ENCODE measurements at places on chromosomes 6 and 20.
A peak's percentile ranks its signal among the peaks of the same experiment; 100 is the strongest.

GRCh38 chr6:36852481-36853147, 13.4 kb upstream of the CPNE5 start:
- no peak for DNase-seq

DNA sequence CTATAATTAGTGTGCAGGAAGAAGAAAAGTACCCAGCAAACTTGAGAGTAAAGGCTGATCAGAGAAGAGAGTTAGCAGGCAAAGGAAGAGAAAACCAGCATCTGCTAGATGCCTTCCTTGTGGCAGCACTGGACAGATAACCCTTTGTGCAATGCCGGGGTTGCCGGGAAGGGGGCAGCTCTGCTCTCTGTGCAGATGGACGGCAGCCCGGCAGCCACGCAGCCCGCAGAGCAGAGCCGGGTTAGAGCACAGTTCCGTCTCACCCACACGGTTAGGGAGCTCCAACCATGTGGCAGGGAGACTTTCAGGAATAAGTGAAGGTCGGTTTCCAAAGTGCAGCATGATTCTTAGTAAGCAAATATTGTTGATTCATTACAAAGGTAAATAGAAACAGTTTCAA, 80.0 kb upstream of the RPS6KA2 start:
- DNase-seq, result peak; percentile 84

- no peak for DNase-seq
Measured at GRCh38 chr6:87700397-87701343, 1.4 kb downstream of the AKIRIN2 start.

GRCh38 chr20:23371496-23371895, 9.5 kb downstream of the GZF1 start:
- no peak for DNase-seq

DNA sequence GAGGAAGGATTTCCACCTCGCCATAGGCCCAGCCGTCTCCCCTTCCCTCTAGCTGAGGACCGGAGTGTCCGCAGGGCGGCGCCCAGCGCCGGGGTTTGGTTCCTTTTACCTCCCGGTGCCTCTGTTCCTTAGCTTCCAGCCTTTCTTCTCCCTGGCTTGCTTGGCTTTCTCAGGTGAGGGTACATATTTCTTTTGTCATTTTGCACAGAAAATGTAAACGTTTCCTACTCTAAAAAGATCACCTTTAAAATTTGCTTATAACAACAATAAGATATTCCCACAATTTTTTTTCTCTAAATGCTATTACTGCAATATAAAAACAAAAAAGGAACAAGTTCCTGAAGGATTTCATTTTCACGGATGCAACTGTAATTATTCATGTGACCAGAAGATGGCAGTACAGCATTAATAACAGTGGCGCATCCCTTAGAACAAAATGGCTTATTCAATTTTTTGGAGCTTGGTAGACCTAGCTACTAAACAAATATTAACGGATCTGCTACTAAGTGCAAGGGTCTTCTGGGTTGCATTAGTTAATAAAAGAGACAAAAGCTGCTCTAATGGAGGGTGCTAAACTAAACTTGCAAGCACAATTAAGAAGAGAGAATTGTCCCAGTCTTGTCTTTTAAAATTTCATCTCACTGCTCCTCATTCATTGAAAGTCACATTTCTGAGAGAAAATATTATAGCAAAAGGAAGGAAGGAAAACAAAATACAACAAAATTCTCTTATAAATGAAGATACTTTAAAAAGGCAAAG, 172.9 kb downstream of the ADGRG6 start:
- DNase-seq, result peak; percentile 26

- no peak for DNase-seq
Measured at GRCh38 chr6:47665112-47665511, 33.3 kb upstream of the ADGRF4 start.

- DNase-seq, result no peak
Measured at GRCh38 chr6:24743265-24743943, 24.4 kb upstream of the C6orf62 start.

DNA sequence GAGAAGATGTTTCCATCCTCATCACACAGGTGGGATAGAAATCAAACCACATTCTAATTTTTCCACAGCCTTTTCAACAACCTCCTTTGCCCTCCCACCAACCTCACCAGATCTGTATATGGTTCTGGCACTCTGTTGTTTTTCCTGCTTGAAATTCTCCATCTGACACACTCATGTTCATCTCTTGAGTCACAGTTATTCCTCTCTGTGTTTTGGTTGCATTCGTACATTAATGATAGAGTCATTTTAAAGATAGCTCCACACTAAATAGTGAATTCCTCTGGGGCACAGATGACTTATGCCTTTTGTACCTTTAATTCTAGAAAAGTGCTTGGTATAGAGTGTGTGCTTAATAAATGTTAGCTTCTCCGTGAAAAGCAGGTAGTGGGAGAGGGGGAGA, 1.4 kb upstream of the GCLC start:
- no peak for DNase-seq

- DNase-seq, result no peak
Measured at GRCh38 chr6:45371924-45372573, 5.7 kb downstream of the SUPT3H start.

DNA sequence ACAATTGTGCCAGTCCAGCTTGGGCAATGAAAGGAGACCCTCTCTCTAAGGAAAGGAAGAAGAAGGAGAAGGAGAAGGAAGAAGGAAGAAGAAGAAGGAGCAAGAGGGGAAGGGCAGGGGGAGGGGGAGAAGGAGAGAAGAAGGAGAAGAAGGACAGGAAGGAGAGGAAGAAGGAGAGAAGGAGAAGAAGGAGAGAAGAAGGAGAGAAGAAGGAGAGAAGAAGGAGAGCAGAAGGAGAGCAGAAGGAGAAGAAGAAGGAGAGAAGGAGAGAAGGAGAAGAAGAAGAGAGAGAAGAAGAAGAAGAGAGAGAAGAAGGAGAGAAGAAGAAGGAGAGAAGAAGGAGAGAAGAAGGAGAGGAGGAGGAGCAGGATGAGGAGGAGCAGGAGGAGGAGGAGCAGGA, 22.5 kb upstream of the DEFB116 start:
- DNase-seq, result no peak

DNA sequence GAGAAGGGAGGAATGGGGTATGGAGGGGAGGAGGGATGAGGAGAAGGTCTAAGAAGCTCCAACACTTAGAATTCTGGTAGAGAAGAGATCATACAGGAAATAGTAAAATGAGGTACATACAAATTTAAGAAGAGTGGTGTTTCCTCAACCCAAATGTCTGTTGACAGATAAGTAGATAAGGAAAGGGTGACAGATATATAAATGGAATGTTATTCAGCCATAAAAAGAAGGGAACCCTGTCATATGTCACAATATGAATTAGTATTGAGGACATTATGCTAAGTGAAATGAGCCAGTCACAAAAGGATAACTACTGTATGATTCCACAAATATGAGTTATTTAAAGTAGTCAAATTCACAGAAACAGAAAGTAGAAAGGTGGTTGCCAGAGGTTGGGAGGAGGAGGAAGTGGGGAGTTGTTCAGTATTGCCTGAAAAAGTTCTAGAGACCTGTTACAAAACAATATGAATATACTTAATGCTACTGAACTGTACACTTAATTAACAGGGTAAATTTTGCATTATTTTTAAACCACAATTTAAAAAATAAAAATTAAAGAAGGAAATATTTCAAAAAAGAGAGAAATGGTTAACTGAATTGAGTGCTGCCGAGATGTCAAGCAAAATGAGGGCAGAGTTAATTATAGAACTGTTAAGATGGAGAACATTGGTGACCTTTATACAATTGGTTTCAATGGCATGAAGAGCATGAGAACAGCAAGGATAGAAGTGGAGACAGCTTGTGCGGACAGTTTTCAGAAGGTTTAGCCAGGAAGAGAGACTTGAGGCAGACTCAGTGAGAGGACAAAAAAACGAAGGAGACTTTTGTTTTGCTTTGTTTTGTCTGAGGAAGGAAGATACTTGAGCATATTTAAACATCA, 47.6 kb upstream of the ADGRF4 start:
- no peak for DNase-seq

- no peak for DNase-seq
Measured at GRCh38 chr20:41048461-41049301, 20.1 kb downstream of the TOP1 start.

DNA sequence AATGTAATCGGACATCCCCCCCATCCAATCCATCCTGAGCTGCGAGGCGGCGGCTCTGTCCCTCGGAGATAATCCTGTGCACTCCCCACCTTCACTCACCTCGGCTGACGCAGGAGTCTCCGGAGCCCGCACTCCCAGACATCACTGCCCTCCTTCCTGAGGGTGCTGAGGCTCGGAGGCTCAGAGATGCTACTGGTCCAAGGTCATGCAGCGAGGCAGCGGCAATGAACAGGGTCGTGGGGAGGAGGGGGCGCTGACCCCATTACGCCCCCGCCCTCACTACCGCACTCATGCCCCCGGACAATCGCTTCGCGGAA, 485 bp downstream of the ADISSP start:
- no peak for DNase-seq

DNA sequence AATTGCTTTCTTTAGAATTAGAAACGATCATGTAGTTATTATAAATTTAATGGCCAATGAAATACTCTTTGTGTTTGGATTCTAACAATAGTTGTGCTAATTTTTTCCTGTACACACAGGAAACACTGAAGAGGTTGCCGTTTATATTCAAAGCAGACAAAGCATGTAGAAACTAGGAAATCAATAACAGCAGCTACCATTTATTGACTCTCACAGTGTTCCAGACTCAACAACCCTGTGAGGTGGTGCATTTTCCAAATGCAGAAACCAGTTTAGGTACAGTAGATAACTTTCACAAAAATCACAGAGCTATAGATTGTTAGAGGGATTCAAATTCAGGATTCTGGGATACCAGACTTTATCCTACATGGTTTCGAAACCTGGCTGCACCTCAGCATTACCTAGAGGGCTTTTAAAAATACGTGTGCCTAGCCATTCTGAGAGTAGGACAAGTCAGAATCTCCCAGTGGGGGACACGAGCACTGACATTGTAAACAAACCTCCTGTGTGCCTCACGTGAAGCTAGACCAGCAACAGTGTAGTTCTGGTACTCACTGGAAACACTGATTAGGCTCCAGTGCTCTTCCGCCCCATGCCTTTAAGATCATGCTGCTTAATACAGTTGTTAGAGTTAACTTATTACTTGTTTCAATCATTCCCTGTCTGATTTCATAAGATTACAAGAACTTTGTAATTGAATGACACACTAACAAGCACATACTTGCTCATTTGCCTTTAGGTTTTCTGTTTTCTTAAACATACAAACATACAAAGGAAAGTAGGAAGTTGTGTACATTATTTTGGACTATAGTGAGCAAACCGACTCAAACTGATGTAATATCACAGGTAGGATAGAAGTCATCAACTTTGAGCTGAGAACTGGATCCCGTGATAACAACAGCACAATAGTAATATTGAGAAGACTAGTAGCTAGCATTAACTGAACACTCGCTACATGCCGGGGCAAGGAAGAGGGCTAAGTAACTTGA, 65.8 kb downstream of the MAP3K4 start:
- no peak for DNase-seq

- DNase-seq, result no peak
Measured at GRCh38 chr6:31805939-31806469, 762 bp downstream of the LSM2 start.

- DNase-seq, result no peak
Measured at GRCh38 chr6:50992704-50993625, 174.3 kb downstream of the TFAP2B start.

DNA sequence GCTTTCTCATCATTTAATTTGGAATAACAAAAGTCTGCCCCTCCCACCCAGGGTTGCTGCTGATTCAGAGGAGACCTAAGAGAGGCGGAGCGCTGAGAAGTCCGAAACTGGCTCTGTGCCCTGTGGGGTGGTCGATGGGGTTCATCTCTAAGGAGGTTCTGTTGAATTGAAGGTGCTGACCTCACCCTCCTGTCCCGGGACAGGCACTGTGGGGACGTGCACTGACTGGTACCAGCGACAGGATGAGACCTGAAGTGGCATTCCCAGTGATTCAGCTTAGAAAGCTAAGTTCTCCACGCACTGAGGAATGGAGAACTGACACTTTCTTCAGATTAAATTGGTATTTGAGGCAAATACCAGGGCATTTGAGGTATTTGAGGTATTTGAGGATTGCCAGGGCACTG, 1.3 kb downstream of the GUCA1B start:
- DNase-seq, result no peak

- no peak for DNase-seq
Measured at GRCh38 chr6:116497113-116497676, 14.2 kb upstream of the CALHM5 start.

DNA sequence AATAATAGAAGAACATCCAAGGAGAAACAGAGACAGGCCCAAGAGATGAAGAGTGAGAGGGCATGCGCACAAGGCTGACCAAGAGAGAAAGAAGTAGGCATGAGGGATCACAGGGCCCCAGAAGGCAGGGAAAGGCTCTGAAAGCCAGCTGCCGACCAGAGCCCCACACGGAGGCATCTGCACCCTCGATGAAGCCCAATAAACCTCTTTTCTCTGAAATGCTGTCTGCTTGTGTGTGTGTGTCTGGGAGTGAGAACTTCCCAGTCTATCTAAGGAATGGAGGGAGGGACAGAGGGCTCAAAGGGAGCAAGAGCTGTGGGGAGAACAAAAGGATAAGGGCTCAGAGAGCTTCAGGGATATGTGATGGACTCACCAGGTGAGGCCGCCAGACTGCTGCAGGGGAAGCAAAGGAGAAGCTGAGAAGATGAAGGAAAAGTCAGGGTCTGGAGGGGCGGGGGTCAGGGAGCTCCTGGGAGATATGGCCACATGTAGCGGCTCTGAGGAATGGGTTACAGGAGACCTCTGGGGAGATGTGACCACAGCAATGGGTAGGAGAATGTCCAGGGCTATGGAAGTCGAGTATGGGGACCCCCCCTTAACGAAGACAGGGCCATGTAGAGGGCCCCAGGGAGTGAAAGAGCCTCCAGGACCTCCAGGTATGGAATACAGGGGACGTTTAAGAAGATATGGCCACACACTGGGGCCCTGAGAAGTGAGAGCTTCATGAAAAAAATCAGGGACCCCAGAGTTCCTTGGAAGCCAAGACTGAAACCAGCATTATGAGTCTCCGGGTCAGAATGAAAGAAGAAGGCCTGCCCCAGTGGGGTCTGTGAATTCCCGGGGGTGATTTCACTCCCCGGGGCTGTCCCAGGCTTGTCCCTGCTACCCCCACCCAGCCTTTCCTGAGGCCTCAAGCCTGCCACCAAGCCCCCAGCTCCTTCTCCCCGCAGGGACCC, 981 bp upstream of the TNF start:
- DNase-seq, result peak; percentile 44

DNA sequence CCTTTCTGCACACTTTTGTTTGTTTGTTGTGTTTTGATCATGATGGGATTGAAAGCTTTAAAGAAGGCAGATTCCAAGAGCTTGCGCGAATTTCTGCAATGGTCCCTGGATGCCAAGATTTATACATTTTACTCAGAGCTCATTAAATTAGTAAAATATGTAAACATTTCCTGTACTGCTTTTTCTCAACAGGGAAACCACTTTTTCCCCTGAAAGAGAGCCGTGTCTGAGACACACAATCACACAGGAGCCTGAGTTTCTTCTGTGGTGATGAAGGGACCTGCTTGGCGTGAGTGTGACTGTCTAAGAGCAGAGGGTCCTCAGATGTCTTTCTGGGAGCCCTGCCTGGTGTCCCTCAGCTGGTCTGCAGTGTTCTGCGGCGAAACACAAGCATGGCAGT, 12.1 kb upstream of the TAGAP start:
- no peak for DNase-seq
